ENCODE measurements at places on chromosomes 2 and 18. TPM values are rescaled to one million over a fixed set of nuclear protein-coding genes. Genes with fewer than 3 reads are reported as not detected.

GRB14 gene
- not detected for total RNA-seq

REG1B gene
- not detected for total RNA-seq

METTL4 gene
- total RNA-seq = 25.8 TPM

AOX1 gene
- total RNA-seq = not detected

DSEL gene
- total RNA-seq = 0.60 TPM

ZNF521 gene
- total RNA-seq = not detected

FZD7 gene
- 0.44 TPM for total RNA-seq

TCF23 gene
- not detected for total RNA-seq

ATG9A gene
- total RNA-seq = 56.0 TPM

C2orf72 gene
- 0.48 TPM for total RNA-seq

CNGA3 gene
- not detected for total RNA-seq

VSNL1 gene
- not detected for total RNA-seq

CCDC178 gene
- not detected for total RNA-seq
